NCI-H2107 (cell line): ENCODE measurements at places on chromosomes 2 and 18.
A peak's percentile ranks its signal among the peaks of the same experiment; 100 is the strongest.

DNA sequence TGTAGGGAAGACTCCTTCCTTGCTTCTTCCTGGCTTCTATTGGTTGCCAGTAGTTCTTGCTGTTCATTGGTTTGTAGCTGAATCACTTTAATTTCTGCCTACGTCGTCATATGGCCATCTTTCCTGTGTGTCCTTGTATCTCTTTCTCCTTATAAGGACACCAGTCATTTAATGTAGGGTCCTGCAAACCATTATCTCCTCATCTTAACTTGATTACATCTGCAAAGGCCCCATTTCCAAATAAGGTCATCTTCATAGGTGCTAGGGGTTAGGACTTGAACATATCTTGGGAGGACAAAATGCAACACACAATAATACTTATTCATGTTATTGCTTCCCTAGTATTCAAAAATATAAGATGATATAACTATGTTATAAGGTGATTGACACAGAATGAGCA, 95.5 kb upstream of the TTC27 start:
- DNase-seq: no peak

GRCh38 chr18:10511236-10511635, 14.6 kb upstream of the NAPG start:
- no peak for DNase-seq

- no peak for DNase-seq
Measured at GRCh38 chr2:210169516-210170195, 1.6 kb downstream of the KANSL1L start.

DNA sequence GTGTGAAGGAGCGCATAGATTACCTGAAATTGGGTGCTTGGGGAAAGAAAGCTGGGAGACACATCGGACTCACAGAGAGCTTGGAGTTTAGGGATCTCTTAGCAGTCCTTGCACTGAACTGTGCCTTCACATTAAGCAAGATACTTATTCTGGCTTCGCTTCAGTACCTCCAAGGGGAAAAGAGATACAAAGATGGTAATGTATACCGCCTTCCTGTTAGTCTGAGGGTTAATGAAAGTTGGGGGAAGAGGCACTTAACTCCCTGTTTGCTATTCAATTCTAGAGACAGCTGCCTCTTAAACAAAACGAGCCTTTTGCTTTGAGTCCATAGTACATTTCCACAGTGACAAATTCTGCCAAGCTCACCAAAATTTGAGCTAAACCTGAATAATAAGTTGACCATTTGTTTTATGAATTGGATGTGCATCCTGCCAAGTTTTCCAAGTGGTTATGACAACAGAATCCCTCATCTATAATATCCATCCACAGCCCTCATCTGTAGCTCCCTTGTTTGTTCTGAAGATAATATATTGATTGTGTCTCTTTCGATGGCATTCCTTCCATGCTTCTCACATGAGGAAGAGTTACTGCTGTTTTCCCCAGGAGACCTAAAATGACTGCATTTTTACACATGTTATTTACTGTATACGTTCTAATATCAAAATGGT, 287.1 kb upstream of the ATP5MC3 start:
- DNase-seq: no peak

DNA sequence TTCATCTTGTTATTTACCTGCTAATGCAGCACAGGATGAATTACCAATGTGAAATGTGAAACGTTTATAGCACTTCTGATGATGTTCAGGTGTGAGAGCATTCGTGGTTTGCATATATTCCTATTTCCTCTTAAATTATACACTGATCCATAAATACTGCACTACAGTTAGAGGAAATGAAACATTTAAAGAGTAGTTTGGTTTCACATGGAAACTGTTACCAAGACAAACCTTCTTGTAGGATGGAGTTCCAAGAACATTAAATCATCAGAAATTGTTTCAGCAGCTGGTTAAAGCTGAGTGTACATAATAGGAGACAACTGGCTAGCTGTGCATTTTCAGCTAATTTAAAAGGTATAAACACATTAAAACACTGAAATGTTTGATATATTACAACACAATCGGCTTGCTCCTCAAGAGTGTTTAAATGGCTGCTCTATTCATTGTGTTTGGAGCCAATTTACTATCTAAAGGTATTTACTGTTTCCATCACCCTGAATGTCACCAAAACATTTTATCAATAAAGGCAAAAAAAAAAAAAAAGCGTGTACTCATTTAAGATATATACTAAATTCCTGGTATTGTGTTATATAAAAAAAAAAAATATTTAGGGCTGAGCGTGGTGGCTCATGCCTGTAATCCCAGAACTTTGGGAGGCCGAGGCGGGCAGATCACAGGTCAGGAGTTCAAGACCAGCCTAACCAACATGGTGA, 100.6 kb downstream of the DYM start:
- no peak for DNase-seq

- DNase-seq: no peak
Measured at GRCh38 chr2:78309460-78309859, 716.0 kb upstream of the REG3G start.

- DNase-seq: no peak
Measured at GRCh38 chr2:237242091-237242536, 156.4 kb downstream of the COPS8 start.

- DNase-seq: no peak
Measured at GRCh38 chr2:16661526-16661925, 4.1 kb downstream of the CYRIA start.

- no peak for DNase-seq
Measured at GRCh38 chr2:143083636-143084035, 45.6 kb upstream of the ARHGAP15 start.

GRCh38 chr2:59077026-59077725, 836.1 kb upstream of the FANCL start:
- DNase-seq: no peak

- no peak for DNase-seq
Measured at GRCh38 chr2:12014088-12014960, 267.9 kb downstream of the LPIN1 start.

- no peak for DNase-seq
Measured at GRCh38 chr18:77401173-77401572, 151.5 kb downstream of the GALR1 start.

DNA sequence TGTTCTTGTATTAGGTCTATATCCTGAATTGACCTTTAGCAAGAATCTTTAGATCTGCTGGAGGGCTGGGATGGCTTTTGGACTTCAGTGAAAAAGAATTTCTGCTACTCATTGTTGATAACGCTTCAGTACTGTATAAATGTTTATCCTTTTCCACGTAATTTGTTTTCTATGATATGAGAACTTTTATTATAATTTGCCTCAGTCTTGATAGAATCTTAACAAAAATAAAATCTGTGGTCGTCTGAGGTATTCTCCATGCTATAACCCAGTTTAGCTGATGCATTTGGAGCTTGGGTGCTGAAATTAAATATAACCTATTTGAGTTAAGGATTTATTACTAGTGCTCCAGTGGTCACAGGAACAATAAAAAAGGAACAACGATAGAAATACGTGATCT, 71.1 kb downstream of the ACTR3 start:
- no peak for DNase-seq

DNA sequence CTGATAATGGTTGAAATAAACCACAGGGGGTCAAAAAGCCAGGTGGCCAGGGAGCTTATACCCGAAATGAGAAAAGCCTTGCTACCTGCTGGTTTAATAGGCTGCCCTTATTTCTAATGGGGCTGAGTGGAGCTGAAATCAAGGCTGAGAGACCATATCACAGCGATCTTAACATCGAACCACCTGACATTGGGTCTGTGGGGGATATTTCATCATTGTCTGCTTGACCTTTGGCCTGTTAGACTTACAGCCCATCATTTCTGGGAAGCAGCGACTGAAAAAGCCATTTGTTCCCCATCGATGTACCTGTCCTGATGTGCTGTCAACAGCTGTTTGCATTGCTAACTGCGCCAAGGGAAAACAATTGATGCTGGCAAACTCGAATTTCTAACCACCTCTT, 199.7 kb upstream of the SLC14A2 start:
- DNase-seq: peak; percentile 88

- DNase-seq: no peak
Measured at GRCh38 chr2:191411472-191411871, 166.3 kb downstream of the MYO1B start.

GRCh38 chr2:66849153-66849755, 414.3 kb downstream of the MEIS1 start:
- DNase-seq: no peak

DNA sequence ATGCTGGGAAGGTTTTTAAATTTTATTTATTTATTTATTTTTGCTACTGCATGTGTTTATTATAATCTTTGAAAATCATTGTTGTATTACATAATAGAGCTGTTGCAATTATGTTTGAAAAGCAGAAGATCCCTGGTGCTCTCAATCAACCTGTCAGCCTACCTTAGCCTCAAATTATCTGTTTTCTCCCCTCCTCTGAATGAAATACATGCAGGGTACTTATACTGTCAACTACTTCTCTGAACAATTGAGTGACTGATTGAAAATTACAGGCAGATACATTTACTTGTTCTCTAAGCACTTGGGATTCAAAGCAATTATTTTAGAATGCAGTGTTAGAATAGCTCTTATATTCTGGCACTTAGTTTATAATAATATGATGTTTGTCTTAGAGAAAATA, 8.1 kb downstream of the KYNU start:
- DNase-seq: no peak

DNA sequence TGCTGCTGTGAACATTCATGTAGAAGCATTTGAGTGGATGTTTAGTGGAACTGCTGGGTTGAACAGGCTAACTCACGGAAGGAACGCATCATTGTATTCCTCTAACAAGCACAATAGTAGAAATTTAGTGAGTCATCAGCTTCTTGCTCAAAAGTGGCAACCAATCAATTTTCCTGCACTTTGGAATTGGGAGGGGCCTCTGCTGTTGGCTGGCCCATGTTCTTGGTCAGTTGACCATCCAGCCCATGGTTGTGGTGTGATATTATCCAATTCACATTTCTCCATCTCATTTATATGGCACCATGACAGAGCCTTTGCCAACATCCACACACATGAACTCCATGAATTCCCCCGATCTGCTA, 95.0 kb downstream of the TNFRSF11A start:
- DNase-seq: no peak

GRCh38 chr2:216636551-216637450, 3.6 kb downstream of the IGFBP2 start:
- no peak for DNase-seq

GRCh38 chr2:71811157-71811556, 336.5 kb downstream of the CYP26B1 start:
- DNase-seq: no peak

DNA sequence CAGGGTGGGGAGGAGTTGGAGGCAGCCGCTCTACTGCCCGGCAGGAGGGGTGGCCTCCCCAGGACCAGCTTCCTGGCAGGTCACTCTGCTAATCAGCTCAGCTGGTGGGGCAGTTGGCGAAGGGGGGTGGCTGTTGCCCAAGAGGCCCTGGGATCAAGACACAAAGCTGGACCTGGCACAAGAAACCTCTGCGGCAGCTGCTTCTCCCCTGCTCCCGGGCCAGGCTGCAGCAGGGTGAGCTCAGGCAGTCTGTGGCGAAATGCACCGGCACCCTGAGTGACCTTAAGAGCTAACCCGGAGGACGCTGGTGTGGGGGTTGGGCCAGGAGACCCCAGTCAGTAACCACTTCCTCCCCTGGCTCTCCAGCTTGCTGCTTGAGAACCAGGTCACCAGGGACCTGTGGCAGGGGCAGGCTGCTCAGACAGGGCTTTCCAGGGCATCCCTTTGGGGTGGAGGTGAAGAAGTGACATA, 31.1 kb downstream of the TOGARAM2 start:
- no peak for DNase-seq

GRCh38 chr2:55879976-55880375, 43.6 kb downstream of the EFEMP1 start:
- no peak for DNase-seq

- no peak for DNase-seq
Measured at GRCh38 chr2:233455006-233455405, 100.7 kb downstream of the DGKD start.

- DNase-seq: no peak
Measured at GRCh38 chr2:62281663-62282062, 85.7 kb downstream of the B3GNT2 start.

GRCh38 chr2:41836948-41837347, 210.9 kb upstream of the PKDCC start:
- no peak for DNase-seq

- no peak for DNase-seq
Measured at GRCh38 chr18:25077038-25077943, 274.7 kb downstream of the ZNF521 start.

GRCh38 chr18:39624961-39625360, 2059.4 kb upstream of the CELF4 start:
- no peak for DNase-seq

GRCh38 chr2:231246171-231246842, 47.9 kb downstream of the ARMC9 start:
- no peak for DNase-seq

GRCh38 chr2:85758361-85759256, 4.8 kb downstream of the ATOH8 start:
- DNase-seq: no peak

GRCh38 chr2:199806179-199806578, 44.8 kb downstream of the FTCDNL1 start:
- DNase-seq: no peak

DNA sequence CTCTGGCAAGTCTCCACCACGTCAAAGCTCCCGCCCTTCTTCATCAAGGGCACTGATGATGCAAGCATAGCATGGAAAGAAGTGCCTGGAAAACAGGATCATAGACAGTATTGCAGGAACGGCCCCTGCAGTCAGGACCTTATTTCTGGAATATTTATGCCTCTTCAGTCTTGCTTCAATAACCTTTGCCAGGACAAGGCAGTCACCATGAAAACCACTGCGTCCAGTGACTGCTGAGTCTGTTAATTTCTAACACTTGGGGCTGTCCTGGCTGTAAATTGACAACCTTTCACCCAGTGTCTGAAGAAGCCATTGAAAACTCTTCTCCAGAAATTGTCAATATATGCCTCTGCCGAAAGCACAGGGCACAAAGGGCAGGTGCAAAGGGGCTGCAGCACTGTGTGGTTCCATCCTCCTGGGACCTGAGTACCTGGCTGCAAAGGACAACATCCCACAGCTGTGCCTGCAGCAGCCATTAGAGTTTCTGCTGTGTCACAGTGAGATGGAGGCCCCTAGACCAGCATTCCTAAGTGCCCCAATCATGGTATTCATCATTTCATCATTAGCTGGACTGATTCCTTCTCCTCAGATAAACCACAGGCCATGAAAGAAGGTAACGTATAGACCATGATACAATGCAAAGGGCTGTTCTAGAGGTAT, 819.6 kb downstream of the RNF144A start:
- no peak for DNase-seq

DNA sequence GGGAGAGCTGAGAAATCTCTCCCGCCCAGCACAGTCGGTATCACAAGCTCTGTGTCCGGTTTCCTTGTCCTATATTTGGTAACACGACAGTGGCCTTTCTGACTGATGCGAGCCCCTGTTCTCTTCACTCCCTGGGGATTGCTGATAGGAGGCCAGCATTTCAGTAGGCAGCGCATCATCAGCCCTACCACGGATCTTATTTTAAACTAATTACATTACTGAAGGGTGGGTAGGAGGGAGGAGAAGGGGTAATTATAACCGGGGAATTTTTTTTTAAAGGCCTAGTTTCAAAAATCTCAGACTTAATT, 125.6 kb upstream of the LGALSL start:
- no peak for DNase-seq

- DNase-seq: no peak
Measured at GRCh38 chr2:51650769-51651168, 618.8 kb upstream of the NRXN1 start.

GRCh38 chr18:58391932-58392323, 237.0 kb downstream of the ALPK2 start:
- DNase-seq: no peak
